Activated CD8-positive, alpha-beta memory T cell treated with anti-CD3 and anti-CD28 coated beads for 24 hours (primary cell): ENCODE measurements at places on chromosomes 12 and 14.
A peak's percentile ranks its signal among the peaks of the same experiment; 100 is the strongest.

DNA sequence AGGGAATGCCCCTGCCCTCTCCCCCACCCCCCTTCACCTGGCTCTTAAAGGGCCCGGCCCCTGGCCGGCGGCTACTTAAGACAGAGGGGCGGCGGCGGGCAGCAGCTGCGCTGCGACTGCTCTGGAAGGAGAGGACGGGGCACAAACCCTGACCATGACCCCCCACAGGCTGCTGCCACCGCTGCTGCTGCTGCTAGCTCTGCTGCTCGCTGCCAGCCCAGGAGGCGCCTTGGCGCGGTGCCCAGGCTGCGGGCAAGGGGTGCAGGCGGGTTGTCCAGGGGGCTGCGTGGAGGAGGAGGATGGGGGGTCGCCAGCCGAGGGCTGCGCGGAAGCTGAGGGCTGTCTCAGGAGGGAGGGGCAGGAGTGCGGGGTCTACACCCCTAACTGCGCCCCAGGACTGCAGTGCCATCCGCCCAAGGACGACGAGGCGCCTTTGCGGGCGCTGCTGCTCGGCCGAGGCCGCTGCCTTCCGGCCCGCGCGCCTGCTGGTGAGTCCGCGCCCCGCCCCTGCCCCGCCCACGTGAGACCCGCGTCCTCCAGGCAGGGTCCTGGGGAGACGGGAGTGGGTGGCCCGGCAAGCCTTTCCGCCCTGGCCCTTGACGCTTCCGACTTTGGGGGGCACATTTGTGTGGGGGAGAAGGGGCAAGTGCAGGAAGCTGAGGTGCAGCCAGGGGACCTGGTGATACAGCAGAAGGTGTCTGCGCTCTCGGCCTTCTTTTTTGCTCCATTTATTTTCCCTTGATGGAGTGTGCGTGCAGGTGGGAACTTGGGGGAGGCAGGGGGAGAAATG, at the start of gene IGFBP6:
IGFBP6 (plus strand) TSS at position 104 of the 790 bp plus-strand sequence; CDS start at position 155, 51 bp downstream.
- peak; percentile 85 for DNase-seq

- DNase-seq, result no peak
These were observed 10.1 kb downstream of the AKAP6 start for GRCh38 chr14:32339188-32339587.

DNA sequence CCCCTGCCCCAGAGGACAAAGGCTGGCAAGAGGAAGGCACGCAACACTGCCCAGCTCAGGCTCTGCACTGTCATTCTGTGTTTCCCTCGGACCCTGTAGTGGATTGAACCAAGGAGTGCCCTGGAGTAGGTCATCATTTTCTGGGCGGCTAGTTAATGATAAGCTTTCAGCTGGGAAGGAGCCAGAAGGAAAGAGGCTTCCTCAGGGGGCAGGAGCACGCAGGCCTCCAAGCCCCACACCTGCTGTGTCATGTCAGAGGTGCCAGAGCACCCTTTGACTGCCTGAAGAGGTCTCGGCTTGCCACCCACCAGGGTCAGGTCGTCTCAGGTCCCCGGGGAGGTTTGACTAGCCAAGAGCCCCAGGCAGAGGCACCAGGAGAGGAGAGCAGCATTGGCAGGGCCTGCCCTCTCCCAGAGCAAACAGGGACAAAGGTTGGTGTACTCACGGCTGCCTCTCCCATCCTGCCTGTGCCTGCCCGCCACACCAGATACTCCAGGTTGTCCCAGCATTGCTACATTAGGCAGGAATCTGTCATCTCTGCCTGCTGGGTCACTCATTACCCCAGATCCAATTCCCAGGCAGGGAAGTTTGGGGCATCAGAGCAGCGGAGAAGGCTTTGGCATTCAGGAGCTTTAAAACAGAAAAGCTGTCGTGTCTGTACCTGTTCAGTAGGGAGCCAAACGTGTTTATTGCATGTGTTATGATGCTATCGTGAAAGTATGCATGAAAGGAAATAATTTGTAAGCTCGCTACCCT, 33.5 kb upstream of the ATP2A2 start:
- DNase-seq, result no peak

GRCh38 chr12:54749191-54749818, 101.1 kb upstream of the DCD start:
- no peak for DNase-seq

- DNase-seq, result no peak
These were observed 34.0 kb upstream of the CAPRIN2 start for GRCh38 chr12:30788754-30789153.

DNA sequence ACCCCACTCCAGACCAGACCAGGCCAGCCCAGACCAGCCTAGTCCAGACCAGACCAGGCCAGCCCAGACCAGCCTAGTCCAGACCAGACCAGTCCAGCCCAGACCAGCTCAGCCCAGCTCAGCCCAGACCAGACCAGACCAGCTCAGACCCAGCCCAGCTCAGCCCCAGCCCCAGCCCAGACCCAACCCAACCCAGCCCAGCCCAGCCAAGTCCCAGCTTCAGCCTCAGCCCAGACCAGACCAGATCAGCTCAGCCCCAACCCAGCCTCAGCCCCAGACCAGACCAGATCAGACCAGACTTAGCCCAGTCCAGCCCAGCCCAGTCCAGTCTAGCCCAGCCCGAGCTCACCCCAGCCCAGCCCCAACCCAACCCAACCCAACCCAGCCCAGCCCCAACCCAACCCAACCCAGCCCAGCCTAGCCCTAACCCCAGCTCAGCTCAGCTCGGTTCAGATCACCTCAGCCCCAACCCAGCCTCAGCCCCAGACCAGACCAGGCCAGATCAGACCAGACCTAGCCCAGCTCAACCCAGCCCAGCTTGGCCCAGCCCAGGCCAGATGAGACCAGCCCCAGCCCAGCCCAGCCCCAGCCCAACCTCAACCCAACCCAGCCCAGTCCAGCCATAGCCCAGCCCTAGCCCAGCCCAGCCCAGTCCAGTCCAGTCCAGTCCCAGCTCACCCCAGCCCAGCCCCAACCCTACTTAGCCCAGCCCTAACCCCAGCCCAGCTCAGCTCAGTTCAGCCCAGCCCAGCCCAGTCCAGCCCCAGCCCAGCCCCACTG, 204.7 kb downstream of the BCL11B start:
- no peak for DNase-seq

DNA sequence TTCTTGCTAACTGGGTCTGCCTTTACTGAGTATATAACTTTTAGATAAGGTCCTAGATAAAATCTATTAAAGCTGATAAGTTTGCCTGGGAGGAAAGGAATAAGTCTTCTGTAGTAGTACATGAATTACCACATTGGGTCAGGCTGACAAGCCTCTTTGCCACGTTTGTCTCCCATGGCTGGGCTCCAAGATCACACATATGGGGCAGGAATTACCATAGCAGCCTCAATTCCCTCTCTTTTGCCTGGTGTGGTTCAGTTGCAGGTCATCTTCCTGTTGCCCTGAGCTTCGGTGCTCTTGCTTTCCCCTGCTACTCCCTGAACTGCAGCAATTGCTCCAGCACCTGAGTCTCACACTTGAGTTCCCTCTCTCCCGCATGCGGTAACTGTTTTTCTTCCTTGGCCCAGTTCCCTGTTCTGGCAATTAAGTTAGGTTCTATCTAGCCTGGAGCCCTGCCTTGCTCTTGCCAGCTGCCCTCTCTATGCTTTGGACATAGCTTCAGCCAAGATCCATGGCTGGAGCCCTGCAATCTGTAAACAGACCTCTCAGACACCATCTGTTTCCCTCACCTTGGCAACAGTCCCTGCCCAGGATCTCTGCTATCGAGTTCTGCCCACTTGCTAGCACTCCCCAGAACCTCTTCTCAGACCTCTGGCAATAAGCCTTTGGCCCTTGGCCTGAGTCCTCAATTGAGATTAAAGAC, 5.8 kb upstream of the GLT8D2 start:
- DNase-seq, result no peak

DNA sequence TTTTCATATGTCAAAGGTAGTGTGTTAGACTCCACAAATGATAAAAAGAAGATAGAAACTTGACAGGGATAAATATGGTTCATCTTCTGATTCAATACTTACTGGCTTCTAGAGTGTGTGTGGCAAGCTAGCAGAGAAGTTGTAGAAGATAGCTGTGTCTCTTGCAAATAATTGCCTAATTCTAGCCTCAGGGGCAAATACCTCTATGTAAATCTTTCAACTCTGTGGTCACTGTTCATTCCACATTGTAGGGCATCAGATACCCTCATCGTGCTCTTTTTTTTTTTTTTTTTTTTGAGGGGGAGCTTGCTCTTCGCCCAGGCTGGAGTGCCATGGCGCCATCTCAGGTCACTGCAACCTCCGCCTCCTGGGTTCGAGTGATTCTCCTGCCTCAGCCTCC, 1.7 kb downstream of the OLR1 start:
- DNase-seq, result no peak

- DNase-seq, result no peak
These were observed 317.4 kb upstream of the DDHD1 start for GRCh38 chr14:53470351-53471043.

DNA sequence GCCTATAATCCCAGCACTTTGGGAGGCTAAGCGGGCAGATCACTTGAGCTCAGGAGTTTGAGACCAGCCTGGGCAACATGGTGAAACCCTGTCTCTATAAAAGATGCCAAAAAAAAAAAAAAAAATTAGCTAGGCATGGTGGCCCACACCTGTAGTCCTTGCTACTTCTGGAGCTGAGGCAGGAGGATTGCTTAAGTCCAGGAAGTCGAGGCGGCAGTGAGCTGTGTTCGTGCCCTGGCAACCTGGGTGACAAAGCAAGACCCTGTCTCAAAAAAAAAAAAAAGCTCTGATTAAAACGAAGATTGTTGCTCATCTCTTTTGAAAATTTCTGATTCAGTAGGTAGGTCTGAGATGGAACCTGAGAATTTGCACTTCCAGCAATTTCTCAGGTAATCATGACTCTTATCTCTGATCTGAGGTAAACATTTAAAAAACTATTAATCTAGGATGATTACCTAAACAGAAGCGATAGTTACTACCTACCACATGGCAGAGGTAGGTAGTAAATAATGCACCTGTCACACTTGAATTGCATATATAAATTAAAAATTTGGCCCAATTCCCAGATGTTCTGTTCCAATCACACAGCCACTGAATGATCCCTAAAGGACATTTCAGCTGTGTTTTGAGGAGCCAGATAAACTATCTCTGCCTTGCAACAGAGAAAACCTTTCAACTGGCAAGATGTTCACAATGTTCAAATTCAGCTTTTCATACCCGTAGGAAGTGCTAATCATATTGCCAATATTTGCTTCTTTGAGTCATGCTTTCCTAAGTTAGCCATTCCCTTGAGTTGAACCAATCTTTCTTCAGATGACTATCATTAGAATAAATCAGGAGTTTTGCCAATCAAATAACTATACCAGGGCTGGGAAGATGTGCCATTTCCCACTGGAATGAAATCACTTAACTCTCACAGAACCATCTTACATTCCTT, 4.2 kb upstream of the TEP1 start:
- no peak for DNase-seq

DNA sequence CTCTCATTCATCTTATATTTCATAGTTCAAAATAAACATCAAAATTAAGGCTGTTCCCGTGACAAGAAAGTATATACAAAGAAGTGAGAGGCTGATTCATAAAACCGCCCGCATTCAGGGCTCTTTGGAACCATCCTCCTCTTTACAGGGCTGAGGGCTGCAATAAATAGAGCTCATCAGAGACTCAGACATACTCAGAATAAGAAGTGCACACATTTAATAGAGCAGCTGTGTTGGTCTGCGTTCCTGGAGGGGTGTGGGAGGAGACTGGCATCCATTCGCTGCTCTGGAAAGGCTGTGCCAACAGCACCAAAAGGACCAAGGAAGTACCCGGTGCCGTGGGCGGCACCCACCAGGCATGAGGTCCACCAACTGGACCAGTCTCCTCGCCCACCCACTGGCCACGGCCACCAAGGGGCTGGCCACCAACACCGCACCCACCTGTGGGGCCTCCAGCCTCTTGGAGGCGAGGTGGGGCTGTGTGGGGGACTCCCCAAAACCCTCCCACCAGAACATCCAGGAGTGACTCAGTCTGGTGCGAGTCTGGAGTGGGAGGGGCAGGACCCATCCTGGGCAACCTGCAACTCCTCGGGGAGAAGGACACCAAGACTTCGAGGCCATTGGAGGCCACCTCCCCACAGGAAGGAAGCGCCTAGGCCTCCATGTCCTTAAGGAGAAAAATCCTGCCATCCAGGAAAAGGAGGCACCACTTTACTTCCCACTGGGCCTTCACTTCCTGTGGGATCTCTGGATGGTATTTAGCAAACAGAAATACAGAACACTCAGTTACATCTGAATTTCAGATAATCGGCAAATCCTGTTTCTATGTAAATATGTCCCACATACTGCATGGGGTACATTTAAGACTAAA, 32.7 kb downstream of the VCPKMT start:
- peak; percentile 89 for DNase-seq

DNA sequence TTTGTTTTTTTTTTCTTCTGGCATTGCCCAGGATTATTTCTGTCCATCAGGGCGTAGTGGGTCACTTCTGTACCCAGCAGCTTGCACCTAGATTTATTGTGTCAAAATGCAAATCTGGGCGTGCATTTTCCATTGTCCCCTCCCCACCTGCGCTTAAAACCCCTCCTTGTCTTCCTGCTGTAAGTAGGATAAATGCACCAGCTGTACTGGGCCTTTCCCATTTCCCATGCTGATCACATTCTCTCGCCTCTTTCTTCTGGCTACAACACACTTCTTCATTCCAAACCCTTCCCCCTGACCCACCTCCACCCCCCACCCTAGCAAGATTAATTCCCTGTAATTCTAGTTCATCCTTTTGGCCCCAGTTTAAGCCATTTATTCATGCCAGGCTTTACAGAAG, 128.0 kb downstream of the ETV6 start:
- DNase-seq, result no peak

- DNase-seq, result no peak
These were observed 193.3 kb upstream of the SYT1 start for GRCh38 chr12:78671295-78671694.

DNA sequence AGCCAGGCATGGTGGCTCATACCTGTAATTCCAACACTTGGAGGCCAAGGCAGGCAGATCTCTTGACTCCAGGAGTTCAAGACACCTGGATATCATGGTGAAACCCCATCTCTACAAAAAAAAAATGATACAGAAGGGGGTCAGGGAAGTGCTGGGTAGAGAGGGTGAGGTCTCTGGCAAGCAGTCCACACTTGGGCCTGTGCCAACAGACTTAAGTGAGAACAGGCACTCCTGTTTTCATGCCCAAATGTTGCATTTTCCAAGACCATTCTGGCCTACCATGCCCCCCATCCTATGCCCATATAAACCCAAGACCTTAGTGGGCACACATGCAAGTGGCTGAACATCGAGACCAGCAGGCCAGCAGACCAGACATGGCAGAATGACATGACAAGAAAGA, 16.0 kb upstream of the CMAS start:
- no peak for DNase-seq

DNA sequence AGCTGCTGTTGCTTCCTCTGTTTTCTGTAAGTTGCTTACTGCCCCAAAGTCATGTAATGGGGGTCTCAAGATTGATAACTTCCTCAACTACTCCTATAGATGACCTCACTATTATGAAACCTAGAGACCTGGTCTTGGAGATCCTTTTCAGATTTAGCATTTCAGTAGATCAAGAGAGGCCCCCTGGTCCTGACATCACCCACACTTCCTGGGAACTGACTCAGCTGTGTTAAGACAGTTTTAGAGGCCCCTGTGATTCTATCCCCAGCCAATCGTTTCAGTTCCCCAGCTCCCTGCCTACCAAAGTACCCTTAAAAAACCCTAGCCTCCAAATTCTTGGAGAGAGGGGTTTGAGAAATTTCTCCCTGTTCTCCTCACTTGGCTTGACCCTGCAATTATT, 9.2 kb upstream of the ARG2 start:
- DNase-seq, result no peak
